Pancreas (tissue), 10 donors: ENCODE measurements at places on chromosomes 4 and X.

DNA sequence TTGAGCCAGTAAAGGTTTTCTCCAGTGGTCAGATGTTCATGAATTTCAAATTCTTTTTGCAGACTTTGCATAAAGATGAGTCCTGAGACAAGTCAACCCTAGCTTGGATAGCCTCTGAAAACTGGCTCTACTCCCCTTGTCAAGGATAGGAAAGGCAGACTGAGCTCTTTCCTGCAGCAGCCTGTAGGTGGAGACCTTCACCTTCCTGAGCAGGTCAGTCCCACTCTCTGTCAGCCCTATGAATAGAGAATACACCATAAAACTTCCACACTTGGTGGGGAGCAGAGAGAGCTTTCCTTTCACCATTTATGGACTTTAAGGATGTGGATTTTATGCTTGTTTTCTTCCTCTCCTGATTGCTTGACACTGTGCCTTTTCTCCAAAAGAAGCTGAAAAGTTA lies 41.9 kb downstream of the PCDH19 start:
- DNase-seq, result peak; percentile 11

- DNase-seq, result no peak
Observed at GRCh38 chrX:13069771-13070416, 25.5 kb upstream of the FAM9C start.

DNA sequence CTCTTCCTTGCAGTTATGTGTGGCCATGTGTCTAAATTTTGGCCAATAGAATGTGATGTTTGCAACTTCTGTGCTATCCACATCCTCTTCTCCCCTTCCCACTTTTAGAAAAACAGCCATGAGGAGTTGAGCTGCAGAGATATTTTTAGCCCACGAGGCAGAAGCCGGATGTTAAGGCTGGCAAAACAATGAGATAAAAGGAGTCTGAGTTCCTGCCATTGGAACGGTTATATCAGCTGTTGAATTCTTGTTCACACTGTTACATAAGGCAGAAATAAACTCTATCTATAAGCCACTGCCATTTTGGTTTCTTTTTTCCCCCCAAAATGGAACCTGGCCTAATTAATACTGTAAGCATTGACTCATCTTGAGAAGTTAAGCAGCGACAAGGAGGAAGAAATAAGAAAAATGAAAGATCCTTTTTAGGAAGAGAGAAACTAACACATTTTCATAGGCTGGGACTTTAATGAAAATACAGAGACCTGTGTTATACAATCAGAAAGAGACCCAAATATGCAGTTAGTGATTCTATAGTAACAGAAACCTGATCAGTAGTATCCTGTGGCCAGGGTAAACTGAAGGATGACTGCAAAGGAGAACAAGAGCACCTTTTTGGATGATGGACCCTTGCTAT lies 200.5 kb downstream of the INPP4B start:
- no peak for DNase-seq

DNA sequence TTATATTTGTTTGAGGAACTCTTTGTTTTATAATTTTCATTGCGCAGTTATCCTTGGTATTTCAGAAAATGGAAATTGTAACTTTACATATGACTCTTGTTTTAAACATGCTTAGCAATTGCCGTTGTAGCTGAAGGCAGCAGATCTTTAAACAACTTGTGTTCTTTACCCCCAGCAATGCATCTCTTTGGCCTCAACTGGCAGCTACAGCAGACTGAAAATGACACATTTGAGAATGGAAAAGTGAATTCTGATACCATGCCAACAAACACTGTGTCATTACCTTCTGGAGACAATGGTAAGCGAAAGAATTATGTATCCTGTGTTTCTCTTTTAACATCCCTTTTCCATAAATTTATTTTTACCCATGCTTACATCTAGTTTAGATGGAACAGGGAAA lies 263.6 kb downstream of the DCTD start:
- no peak for DNase-seq

DNA sequence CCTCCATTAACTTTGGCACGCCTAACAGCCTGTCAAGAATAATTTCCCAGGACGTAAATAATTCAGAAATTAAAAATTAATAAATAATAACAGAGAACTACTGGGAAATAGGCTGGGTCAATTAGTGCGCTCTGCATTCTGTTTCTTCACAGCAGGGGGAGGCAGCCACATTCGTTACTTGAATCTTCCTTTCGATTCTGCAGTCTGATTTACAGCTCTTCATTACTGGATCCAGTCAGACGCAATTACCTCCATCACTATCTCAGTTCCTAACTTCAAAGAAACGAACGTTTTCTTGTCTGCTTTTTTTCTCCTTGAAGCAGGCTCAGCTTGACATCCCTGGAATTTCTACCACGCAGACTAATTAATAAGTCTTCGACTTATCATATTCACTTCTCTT lies 9.0 kb upstream of the RPL34 start:
- no peak for DNase-seq

DNA sequence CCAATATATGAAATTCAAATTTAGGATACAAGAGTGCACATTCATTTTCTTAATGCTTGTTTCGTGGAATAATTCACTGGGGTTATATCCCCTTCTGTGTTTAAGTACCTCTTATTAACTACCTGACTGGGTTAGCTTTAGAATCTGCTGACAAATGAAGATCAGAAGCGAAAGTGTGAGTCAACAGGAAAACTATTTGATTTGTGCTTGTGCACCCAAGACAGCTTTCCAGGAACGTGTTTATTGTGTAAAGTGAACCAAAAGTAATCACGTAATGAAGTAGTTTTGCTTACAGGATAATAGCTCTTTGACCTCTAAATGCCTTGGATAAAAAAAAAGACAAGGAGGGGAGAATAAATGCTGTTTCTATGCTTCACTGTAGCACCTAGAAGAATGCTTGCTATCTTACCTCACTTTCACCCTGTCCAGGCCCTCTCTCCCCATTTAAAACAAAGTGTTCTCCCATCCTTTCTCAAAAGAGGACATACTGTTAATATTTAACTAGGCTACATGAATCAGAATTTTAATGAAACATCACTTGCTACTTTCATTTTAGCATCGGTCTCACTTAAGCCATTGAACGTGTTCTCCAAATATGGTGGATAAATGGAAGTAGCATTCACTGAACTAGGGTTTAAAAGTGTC lies 141.9 kb downstream of the THOC2 start:
- no peak for DNase-seq

DNA sequence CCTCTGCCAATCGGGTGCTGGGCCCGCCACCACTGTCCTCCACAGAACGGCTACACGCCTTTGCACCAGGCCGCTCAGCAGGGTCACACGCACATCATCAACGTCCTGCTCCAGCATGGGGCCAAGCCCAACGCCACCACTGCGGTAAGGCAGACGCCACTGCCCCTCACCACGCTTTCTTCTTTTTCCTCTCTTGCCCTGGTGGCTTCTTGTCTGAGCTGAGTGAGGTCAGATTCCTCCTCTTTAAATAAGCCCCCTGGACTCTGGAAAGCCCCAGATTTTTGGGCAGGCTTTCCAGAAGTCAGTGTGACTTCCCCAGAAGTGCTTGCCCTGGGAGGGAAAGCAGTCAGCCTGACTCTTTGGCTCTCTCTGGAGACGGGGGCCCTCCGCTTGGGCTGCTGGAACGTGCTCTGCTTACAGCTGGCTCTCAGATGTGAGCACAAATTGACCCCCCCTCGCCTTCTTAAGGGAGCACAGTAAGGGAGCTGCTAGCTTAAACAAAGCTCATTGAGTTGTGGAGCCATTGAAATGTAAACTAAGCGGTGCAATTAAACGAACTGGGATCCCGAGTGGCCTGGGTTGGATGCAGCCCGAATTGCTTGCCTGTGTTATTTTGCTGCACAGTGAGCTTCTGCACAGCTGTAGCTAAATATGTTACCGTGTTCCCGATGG lies 243.1 kb downstream of the ANK2 start:
- no peak for DNase-seq

- DNase-seq, result no peak
Observed at GRCh38 chr4:123379392-123379791, 17.2 kb upstream of the SPRY1 start.

DNA sequence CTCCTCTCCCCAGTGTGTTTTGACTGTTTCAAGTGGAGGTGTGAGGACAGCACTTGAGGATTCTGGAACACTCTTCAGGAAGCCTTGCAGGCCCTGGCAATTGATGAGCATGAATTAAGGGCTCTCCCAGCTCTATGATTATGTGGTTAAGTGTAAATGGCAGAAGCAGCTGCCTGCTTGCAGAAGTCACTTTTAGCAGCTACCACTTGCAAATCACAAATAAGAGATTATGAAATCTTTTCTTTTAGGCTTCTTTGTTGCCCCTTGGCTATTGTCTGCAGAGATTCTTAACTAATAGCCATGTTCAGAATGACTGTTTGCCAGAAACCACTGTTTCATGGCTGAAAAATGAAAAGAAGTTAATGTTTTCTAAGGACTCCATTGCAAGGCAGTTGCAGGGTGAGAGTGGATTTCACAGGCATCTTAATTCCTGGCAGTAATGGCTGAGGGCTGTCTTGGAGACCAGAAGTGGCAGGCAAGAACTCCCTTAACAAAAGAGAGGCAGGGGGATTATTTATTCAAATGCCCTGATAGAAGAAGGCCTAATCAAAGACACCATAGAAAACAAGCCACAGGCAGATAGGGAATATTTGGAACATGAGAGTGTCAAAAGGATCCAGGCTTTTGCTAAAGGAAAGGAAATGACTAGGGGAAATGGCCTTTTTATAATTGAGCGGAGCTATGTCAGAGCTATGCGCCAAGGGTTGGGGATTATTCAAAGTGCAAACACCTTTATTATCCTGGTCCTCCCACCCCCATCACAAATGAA lies 8.3 kb upstream of the HOPX start:
- no peak for DNase-seq

DNA sequence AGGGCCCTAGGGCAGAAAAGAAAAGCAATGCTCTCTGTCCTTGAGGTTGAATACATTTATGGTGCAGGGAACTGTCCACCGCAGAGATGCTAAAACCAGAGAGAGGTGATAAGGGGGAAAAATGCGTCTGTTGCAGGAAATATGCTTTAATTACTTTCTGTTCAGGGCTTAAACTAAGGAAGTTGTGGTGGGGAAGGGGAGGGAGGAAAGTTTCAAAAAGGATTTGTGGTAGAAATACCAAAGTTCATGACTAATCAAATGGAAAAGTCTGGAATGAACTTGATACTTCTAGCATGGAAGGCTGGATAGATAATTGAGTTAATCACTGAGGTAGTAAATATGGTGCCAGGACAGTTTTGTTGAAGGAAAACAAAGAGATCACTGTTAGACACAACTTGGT lies 99.0 kb downstream of the ASB9 start:
- no peak for DNase-seq

- DNase-seq, result no peak
Observed at GRCh38 chr4:21555083-21555482, 393.5 kb downstream of the KCNIP4 start.
